ENCODE measurements at places on chromosomes 2 and 18.

DNA sequence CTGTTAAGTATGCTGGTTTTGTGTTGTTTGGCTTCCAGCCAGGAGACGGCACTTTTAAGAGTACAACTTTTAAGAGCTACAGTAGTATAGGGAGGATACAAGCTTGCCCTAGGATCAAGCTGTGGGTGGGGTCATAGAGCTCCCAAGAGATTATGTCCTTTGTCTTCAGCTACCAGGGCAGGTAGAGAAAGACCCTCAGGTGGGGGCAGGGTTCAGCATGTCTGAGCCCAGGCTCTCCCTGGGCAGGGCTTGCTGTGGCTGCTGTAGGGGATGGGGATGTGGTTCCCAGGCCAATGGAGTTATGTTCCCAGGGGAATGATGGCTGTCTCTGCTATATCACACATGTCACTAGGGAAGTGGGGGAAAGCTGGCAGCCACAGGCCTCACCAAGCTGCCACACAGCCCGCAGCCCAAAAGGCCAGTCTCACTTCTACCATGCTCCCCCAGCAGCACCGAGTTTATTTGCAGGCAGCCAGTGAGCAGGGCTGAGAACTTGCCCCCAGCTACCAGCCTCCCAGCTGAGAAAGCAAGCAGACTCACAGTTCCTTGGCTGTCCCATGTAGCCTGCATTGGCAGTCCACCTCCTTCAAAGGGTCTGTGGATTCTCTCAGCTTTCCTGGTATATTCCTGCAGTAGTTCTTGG is 105.7 kb upstream of the ERBB4 start:
- DNase-seq: no peak

- no peak for DNase-seq
Measured at GRCh38 chr2:136112317-136113208, 5.4 kb downstream of the CXCR4 start.

GRCh38 chr2:3498783-3499394 is 20.4 kb downstream of the ADI1 start:
- no peak for DNase-seq

GRCh38 chr2:38386377-38386776 is 9.3 kb upstream of the ATL2 start:
- DNase-seq: no peak

DNA sequence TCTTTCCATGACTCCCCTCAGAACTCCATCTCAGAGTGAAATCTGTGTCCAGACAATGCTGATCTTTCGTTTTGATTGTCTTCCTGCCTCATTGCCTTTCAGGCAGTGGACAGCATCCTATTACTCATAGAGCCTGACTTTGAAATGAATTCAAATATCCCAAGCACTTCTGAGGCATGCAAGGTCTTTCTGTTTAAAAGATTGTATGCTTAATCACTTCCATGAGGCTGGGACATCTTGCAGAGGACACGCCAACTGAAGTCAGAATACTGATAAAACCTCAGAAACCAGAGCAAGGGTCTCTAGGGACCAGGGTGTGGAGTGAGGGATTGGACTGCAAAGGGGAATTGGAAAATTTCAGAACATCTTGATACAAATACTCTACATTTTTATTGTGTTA is 836.5 kb upstream of the ID2 start:
- DNase-seq: no peak

DNA sequence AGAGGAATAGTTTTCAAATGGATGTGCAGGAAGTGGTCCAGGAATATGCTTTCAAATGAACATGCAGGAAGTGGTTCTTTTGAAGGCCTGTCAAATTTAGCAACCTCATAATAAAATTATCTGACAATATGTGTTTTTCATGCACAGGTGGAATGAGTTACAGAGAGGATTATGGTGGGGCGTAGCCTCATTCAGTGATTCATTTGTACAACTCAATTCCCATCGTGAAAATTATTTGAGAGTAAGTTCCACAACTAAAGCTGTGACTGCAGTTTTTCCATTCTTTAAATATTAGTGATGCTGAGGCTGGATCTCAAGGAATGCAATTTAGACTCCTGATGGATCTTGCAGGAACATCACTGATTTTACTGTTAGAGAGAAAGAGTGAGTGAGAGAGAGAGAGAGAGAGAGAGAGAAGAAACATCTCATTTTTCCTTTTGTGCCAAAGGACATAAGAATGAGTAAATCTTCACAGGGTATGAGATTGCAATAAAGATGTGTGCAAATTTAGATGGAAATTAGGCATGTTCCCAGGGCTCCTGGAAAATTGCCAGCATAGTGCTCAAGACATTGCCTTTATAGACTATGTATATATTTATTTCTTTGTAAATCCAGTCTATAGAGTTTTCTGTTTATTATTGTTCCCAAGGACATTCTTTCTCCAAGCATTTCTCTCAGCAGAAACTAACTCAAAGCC is 394.9 kb upstream of the ZEB2 start:
- no peak for DNase-seq

GRCh38 chr2:164014068-164014731 is 278.4 kb upstream of the FIGN start:
- no peak for DNase-seq

DNA sequence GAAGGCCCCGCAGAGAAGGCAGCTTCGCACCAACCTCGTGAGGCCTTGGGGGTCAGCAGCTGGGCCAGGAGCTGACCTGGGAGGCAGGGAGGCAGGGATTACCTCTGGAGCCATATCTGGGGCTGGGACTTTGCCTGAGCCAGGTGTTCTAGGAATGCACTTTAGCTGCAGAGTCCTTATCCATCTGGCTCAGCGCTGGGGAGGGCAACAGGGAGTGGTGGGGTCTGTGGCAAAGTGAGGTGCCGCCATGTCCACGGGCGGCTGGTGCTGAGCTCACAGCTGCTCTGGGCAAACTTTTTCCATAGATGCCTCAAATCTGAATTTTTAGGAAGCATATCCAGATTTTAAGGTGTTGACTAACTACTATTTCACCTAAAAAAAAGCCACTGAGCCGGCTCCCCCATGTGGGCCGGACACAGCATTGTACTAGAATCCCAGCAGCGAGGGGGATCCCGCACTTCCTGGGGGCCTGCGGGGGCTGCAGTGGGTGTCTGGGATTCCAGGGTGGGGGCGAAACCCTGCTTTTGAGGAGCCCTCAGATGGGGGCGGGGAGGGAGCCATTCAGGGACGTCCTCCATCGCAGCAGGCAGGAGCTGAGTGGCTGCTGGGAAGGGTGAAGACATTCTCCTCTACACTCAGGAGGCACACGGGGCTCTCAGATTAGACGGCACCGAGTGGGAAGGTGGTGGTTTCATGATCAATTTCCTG is 34.6 kb downstream of the RTP5 start:
- no peak for DNase-seq

- no peak for DNase-seq
Measured at GRCh38 chr18:44840058-44840790, 159.5 kb downstream of the SETBP1 start.

GRCh38 chr2:60608679-60609078 is 55.2 kb upstream of the BCL11A start:
- no peak for DNase-seq

GRCh38 chr18:50161597-50162205 is 33.2 kb downstream of the MYO5B start:
- peak; percentile 22 for DNase-seq

GRCh38 chr2:190318931-190319554 is 583 bp downstream of the HIBCH start:
- no peak for DNase-seq

DNA sequence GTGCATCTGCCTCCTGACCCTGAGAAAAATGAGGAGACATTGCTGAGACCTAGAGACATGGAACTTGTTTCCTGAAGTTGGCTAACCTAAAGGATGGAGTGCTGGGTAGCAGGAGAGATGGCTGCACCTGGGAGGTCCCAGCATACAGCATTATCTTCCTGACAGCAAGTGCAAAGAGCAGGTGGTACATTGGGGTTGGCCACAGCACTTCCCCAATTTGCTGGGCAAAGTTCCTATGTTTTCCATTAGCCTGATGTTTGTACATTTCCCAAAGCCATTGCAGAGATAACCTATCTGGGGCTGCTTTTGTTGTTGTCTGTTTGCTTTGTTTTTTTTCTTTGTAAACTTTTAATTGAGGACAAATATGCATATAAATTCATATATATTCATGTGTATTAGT is 296.7 kb downstream of the HRH4 start:
- no peak for DNase-seq

DNA sequence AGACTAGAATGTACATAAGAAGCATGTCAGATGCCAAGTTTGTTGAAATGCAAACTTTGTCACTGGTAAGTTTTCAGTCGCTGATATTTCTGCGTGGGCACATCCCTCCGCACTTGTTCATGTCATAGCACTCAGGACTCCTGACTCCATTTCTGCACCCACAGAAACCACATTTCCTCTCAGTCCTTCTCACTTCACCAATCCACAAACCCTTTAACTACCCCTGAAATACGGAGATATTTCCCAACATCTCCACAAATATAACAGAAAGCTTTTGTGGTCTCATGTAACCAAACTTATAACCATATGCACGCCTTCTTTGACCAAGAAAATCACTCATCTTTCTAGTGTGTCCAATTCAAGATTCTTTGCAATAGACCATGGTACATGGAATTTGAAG is 276.9 kb upstream of the ERBB4 start:
- no peak for DNase-seq

DNA sequence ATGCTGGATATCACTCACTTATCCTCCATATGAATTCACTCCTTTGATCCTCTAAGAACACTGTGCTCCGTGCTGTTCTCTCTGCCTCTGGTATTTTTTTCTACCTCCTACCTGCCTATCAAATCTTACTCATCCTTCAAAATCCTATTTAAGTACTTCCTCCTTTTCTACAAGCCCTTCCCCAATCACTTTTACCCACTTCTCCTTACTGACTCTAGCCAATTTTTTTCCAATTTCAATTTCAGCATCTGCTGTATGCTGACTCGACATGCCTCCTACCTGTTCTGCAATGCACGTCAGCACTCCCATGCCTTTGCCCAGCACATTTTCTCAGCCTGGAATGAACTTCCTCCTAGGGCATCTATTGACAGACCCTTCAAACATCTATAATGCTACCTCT is 37.3 kb upstream of the LNPK start:
- no peak for DNase-seq

DNA sequence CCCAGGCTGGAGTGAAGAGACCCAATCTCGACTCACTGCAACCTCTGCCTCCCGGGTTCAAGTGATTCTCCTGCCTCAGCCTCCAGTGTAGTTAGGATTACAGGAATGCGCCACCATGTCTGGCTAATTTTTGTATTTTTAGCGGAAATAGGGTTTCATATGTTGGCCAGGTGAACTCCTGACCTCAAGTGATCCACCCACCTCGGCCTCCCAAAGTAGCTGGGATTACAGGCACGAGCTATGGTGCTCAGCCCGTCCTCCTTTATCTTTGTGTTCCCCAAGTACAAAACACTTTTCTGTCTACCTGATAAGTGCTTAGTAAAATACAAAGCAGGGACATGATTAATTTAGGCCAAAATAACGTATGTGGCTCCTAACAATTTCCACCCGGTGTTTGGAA is 91.2 kb upstream of the STK17B start:
- DNase-seq: no peak

DNA sequence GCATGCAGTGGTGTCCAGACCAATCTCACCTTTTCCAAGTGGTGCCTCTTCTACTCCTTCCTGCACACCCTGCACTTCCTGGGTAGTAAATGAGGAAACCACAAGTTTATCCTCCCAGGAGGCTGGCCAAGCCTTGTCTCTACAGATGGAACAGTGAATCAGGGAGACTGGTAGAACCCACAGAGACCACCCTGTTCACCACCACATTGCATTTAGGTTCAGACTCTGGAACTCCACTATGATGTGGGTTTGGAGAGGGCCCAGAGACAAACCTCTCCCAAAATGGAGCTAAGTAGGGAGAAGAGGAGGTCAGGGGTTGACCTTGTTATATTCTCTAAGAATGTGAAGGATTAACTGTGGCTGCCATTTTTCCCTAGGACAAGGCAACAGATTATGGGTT is 102.8 kb upstream of the FZD7 start:
- no peak for DNase-seq
